Dermis microvascular lymphatic vessel endothelial cell (primary cell): ENCODE measurements at places on chromosomes 4 and X. TPM values are rescaled to one million over a fixed set of nuclear protein-coding genes. Genes with fewer than 3 reads are reported as not detected.
A peak's percentile ranks its signal among the peaks of the same experiment; 100 is the strongest.

HTN3 gene
- not detected in 2 replicates for total RNA-seq

HTN1 gene
- 0.26 TPM in 1 of 2 replicates, not detected in the other for total RNA-seq

SCML2 gene
- 1.6 and 2.7 TPM in 2 replicates for total RNA-seq

- no peak for DNase-seq
Observed at GRCh38 chr4:113955948-113956347, 23.5 kb downstream of the ARSJ start.

DNA sequence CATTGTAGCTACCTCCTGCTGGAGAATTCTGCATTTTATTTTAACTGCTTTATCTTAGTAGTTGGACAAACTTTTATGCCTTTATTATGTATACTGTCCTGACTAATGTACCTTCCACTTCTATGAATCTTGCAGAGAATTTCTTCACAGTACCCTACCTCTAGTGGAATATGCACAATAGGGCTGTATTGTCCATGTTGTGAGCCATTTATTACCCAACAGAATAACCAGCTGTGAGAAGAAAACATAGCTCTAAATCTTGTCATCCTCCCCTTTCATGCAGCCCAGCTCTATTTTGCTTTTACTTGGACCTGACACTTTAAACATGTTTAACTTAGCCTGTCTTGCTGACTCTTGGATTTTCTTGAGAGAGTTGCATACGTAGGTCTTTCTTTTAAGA is 56.2 kb downstream of the MCUB start:
- no peak for DNase-seq

XK gene
- total RNA-seq = under 0.01 TPM in 2 replicates

GPM6B gene
- 0.13 TPM in 1 of 2 replicates, not detected in the other for total RNA-seq

GRCh38 chr4:89708903-89709421 is 128.0 kb downstream of the SNCA start:
- peak; percentile 92 for DNase-seq

DNA sequence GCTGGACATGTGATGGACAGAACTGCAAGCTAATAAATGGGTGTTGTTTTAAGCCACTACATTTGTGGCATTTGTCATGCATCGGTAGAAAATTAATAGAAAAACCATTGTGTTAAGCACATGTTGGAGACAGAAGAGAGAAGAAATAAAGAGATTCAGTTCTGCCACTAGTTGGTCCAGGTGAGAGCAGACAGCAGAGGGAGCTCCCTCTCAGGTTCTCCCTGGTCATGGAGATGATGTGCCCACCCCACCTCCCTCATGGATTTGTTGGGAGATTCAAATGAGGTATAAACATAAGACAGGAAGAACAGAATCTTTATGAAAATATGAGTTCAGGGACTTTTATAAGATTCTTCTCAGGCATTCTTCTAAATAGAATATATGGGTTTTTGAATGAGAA is 36.8 kb upstream of the OCIAD2 start:
- DNase-seq = no peak

DNA sequence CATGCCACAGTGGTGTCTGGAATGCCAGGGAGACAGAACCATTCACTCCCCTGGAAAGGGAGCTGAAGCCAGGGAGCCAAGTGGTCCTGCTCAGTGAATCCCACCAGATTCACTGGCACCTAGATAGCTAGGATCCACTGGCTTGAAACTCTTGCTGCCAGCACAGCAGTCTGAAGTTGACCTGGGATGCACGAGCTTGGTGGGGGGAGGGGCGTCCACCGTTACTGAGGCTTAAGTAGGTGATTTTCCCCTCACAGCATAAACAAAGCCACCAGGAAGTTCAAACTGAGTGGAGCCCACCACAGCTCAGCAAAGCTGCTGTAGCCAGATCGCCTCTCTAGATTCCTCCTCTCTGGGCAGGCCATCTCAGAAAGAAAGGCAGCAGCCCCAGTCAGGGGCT is 413.3 kb downstream of the PRDM5 start:
- DNase-seq = no peak

DNA sequence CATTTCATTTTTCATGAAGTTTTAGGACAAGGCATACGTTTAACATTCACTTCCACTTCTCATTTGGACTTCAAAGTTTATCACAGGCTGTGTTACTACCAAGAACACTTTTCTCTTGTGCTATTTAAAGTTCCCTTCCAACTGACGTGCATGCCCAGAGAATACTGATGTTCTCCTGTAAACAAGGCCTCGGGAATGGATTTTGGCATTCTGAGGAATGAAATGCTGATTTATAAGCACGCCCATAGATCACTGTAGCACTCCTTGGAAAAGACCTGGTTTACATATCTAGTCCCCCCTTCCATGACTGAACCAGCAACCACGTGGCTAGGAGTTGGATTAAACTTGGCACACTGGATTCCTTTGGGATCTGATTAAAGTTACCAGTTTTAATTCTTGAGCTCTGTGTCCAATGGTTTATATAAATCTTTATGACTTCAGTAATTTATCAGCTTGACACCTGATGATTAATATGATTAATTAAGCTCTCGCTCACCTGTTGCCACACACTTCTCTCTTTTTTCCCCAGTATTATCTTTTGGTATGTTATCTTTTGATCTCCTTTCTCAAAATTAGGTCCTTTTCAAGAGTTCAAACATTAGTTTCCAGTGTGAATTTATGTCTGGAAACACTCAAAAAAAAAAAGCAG is 122.4 kb upstream of the HAND2 start:
- DNase-seq = no peak

FGB gene
- total RNA-seq = not detected in 2 replicates

- DNase-seq = no peak
Observed at GRCh38 chr4:16715482-16715881, 183.0 kb downstream of the LDB2 start.

- DNase-seq = no peak
Observed at GRCh38 chrX:54411732-54412131, 28.5 kb upstream of the TSR2 start.

DNA sequence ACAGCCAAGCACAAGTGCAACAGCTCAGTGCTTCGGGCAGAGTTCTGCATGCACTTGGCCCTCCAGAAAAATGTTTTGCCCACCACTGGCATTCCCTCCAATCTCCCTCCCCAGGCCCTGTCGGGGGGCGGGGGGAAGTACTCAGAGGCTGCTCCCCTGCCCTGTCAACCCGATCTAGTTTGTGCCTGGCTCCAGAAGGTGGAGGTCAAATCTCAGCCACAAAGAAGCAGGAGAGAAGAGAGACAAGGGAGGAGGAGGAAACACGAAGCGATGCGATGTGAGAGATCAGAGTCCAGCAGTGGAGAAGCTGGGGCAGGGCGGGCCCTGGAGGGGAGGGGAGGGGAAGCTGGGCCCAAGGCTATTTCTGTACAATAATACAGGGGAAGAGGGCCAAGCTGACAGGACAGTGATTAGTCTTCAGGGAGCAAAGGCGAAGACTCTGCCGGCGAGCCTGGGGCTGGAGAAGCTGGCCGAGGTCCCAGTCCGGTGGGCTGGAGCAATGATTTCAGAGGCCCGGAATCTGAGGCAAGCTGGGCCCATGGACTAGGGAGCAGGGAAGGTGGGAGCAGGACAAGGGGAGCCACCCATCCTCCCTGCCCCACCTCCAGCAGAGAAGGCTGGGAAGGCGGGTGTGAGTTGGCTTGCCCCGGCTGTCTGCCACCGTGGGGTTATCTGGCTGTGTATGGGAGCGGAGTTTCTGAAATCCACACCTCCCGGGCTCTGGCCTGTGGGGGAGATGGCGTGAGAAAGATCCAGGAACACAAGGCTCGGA is 167.1 kb downstream of the EFNB1 start:
- DNase-seq = no peak

DNA sequence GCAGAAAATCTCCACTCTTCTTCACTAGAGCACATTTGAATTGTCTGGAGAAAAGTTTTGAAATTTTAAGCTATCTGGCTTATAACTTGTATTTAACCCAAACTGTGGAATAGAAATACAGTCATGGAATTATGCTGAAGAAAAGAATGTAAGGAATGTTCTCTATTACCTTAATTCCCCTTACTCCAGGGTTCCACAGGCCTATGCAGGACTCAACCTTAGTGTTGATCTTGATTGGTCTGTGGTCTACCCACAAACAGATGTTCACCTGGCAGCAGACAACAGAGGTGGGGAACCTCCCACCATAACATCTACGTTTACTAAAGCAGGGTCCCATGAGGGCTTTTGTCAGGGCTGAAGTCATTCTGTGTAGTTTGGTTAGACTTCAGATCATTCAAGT is 189.3 kb upstream of the GPRIN3 start:
- peak; percentile 8 for DNase-seq

DNA sequence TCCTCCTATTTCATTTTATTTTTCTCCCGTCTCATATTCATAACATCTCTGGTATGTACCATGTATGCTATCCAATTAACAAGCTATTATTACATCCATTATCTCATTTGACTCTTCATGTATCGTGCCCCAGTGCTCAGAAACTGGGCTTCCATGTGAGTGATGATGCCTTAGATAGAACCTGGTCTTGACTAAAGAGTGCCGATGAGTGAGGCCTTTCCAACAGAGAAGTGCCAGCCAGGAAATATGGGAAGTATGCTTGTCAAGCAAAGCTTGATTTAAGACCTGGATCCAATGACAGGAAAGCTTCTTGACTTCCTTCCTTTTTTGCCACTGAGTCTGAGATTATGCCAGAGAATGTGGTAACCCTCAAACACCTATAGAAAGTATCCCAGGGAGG is 371.7 kb upstream of the FGF13 start:
- DNase-seq = no peak

GRCh38 chr4:153962311-153963039 is 173.6 kb upstream of the SFRP2 start:
- DNase-seq = no peak
